ENCODE measurements at places on chromosomes 12 and 14. TPM values are rescaled to one million over a fixed set of nuclear protein-coding genes. Genes with fewer than 3 reads are reported as not detected.
A peak's percentile ranks its signal among the peaks of the same experiment; 100 is the strongest.

SLC25A47 gene
- not detected for total RNA-seq

DNA sequence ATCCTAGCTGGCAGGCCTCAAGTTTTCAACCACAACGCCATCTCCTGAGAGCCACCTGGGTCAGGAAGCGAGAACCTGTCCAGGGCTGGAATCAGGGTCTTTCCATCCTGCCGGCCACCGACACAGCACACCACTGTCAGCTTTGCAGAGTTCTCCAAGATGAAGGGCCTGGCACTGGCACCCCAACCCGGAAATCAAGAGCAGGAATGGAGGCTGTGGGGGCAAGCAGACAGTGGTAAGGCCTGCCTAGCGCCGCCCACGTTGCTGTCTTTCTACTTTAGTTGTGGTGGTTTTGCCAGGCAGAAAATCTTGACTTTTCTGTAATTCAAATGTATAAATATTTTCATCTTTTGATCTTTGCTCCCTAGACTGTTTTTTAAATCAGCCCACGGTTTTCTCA is 90.7 kb downstream of the ITPK1 start:
- no peak overlapping the region for H3K4me3 ChIP-seq
- H3K36me3 ChIP-seq, result no peaks in the 10 kb centered on the region
- H3K27me3 ChIP-seq, result no peaks in the 10 kb centered on the region
- no peaks in the 10 kb centered on the region for H3K4me1 ChIP-seq
- no peak overlapping the region for H3K27ac ChIP-seq
- no peak for DNase-seq

GRCh38 chr14:99576761-99577705 is 27.0 kb downstream of the CCDC85C start:
- no peaks in the 10 kb centered on the region for H3K36me3 ChIP-seq
- H3K27me3 ChIP-seq, result no peaks in the 10 kb centered on the region
- peaks cover 77% of the 10 kb centered on the region for H3K4me1 ChIP-seq
- H3K27ac ChIP-seq, result peak overlapping the region; percentile 90
- DNase-seq, result no peak

- DNase-seq, result no peak
- no peaks in the 10 kb centered on the region for H3K36me3 ChIP-seq
- peak overlapping the region; percentile 84 for H3K4me3 ChIP-seq
- H3K27ac ChIP-seq, result peak overlapping the region; percentile 82
These were observed 723 bp downstream of the KIF21A start for GRCh38 chr12:39441963-39442830.

DNA sequence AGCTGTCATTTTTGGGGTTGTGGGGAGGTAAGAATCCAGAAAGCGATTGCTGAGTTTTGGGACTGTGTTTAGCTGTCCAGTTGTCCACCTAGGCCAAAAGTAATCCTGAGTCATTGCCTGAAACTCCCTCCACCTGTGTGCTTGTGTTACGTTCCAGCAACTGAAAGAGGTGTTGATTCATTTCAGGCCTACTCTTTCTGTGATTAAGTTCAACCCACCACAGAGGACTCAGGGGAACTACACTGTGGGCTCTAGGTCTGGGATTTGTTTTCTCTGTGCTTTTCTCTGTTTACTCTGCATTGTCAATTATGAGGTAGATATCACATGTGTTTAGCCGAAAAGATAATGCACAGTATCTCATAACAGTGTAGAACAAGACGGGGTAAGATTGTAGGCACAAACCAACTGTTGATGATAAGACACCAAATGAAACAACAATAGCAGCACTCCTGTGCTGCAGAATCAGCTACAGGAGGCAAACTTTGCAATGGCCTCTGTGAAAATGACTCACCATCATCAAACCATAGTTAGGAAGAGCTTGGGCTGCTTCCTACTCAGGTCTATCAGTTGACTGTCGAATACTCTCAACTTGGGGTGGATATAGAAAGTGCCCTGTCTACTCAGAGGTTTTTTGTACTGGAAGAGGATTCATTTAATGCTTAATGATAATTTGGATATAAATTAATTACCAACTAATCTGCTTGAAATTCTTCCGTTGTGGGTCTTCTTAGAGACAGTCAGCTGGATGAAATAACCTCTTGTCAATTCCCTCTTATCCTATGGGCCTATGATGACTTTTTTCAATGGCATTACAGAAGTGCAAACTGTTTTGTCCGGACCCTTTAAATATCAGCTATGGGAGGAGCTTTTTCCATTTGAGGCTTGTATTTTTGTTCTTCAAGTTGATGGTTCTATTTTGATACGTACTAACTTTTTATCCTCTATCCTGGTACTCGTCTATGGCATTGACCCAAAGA is 385.9 kb downstream of the BMP4 start:
- no peaks in the 10 kb centered on the region for H3K27me3 ChIP-seq
- H3K4me3 ChIP-seq, result no peak overlapping the region
- no peak overlapping the region for H3K27ac ChIP-seq
- no peak for DNase-seq
- H3K4me1 ChIP-seq, result no peaks in the 10 kb centered on the region

All from Panc1 (cell line).